ENCODE measurements at places on chromosomes 3 and 15.

DNA sequence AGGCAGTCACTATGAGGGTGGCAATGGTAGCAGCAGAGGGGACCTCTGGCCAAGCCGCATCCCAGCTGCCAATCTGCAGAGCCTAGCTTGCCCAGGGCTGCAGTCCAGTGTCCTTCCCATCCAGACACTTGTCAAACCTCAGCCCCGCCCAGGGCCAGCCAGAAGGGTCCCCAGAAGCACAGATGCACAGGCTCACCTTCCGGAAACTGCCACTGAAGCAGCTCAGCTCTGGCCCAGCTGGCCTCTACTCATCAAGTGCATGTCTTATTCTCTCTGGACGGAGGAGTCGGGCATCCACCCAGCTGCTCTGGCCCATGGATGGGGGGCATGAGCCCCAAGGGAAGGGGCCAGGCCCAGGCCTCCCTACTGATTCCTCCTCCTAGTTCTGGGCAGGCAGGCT, 69.2 kb downstream of the DNAJB8 start:
- no peak for DNase-seq

- DNase-seq = no peak
Observed at GRCh38 chr3:197428117-197428801, 127.5 kb downstream of the BDH1 start.

GRCh38 chr15:57951328-57951932, 114.1 kb downstream of the ALDH1A2 start:
- DNase-seq = no peak

- DNase-seq = no peak
Observed at GRCh38 chr3:41768363-41768762, 193.5 kb downstream of the ULK4 start.

GRCh38 chr3:73846951-73847350, 222.2 kb upstream of the PDZRN3 start:
- DNase-seq = no peak

DNA sequence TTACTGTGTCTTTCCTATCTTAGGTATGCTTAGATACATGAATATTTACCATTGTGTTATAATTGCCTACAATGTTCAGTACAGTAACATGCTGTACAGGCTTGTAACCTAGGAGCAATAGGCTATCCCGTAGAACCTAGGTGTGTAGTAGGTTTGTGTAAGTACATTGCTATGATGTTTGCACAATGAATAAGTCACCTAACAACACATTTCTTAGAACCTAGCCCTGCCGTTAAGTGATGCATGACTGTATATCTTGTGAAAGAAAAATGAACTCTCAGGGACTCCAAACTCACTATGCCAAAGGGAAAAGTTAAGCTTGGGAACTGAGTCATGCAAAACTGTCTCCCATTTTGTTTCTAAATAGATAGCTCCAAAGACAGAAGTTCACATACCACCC, 91.5 kb upstream of the ACP3 start:
- no peak for DNase-seq

DNA sequence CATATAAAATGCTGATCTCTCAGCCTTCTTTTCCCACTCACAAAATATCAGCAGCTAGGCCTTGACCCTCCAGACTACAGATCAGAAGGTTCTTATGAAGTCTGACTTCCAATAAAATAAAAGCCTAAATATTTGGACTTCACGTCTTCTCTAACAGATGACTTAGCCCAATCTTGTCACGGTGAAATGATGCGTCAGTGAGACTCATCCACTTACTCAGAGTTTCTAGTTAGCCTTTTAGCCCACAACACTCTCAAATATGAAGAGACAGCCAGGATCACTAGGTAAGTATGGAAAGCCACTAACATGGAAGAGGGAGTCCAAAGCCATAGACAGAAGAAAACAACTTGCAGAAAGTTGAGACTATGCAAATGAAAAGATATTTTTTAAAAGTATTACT, 601.2 kb downstream of the PYDC2 start:
- no peak for DNase-seq

DNA sequence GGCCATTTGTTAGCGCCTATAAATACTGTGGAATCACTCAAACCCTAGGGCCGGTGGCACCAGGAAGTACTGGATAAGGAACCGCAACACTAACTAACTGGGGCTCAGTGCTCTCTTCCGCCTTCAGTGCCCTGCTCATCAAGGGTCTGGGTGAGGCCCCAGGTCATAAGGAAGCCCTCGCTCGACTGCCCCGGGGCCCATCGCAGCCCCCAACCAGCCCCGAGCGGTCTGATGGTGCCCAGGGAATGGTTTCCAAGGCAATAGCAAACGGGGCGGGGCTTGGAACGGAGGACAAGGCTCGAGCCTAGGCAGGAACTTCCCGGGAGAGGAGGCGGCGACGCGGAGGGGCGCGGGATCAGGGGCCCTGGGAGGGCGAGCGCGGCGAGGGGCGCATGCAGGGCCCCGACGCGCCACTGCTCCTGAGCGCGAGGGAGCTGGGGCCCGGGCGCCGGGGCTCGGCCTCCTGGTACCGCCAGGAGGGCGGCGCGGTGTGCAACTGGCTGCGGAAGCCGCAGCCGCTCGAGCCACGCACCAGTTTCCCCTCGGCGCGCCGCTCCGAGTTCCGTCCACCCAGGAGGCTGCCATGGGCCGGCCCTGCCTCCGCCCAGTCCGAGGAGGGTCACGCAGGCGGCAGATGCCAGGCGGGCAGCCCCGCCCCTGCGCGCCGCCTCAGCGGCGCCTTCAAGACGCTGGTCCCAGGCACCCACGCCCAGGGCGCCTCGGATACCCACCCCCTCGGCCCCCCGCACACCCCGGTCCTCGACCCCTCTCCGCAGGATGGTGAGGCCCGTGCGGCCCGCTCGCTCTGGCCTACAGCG, at the start of gene TTLL3:
TSS of gene TTLL3 (plus strand) at position 648 of the 818 bp plus-strand sequence. CDS start 400 bp downstream, outside the sequence.
- DNase-seq = peak; percentile 35

DNA sequence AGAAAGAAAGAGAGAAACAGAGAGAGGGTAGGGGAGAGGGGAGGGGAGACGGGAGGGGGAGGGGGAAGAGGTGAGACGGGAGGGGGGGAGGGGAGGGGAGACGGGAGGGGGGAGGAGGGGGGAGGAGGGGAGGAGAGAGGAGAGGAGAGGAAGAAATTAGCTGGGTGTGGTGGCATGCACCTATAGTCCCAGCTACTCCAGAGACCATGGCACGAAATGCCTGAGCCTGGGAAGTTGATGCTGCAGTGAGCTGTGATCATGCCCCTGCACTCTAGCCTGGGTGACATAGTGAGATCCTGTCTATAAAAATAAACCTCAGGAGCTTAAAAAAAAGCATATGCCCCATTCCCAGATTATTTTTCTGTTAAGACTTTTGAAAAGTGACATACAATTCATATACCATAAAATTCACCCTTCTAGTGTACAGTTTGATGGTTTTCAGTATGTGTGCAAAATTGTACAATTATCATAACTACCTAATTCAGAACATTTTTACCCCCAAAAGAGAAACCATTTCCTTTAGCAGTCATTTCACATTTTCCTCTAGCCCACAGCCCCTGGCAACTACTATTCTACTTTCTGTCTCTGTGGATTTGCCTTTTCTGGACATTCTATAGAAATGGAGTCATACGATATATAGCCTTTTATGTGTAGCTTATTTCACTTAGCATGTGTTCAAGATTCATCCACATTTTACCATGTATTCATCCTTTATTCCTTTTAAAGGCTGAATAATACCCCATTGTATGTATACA, 699.6 kb downstream of the FHIT start:
- no peak for DNase-seq

GRCh38 chr3:137047240-137047639, 89.5 kb downstream of the IL20RB start:
- DNase-seq = no peak

GRCh38 chr15:60462027-60462426, 16.9 kb downstream of the ICE2 start:
- DNase-seq = no peak

- DNase-seq = no peak
Observed at GRCh38 chr3:120848503-120848902, 59.5 kb upstream of the STXBP5L start.

- peak; percentile 37 for DNase-seq
Observed at GRCh38 chr15:89760303-89761008, 9.4 kb upstream of the MESP1 start.

- DNase-seq = no peak
Observed at GRCh38 chr3:123883111-123883510, 1.0 kb downstream of the MYLK start.

GRCh38 chr15:78979456-78980320, 34.8 kb upstream of the CTSH start:
- DNase-seq = peak; percentile 24

- DNase-seq = no peak
Observed at GRCh38 chr15:28097656-28098359, 1.3 kb downstream of the OCA2 start.

DNA sequence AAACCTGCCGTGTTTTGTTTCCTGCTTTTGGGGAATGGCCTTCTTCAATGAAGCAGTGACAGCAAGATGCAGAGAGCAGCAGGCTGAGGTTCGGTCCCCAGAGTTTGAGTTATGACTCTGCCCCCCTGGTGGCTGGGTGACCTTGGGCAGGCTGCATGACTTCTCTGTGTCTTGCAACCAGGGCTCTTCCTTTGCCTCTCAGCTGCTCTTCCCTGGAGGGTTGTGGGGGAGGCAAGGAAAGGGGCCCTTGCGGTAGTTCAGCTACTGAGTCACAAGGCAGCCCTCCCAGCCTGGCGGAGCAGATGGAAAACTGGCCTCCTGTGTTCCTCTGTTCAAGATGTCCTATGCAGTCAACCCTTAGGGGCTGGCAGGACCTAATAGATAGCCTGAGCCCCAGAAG, 17.1 kb downstream of the CTXND1 start:
- peak; percentile 1 for DNase-seq

- no peak for DNase-seq
Observed at GRCh38 chr15:48683991-48684765, 38.7 kb upstream of the FBN1 start.

- DNase-seq = no peak
Observed at GRCh38 chr3:5754602-5755001, 567.1 kb downstream of the EDEM1 start.

- DNase-seq = no peak
Observed at GRCh38 chr3:15264486-15264885, 58.4 kb downstream of the CAPN7 start.

DNA sequence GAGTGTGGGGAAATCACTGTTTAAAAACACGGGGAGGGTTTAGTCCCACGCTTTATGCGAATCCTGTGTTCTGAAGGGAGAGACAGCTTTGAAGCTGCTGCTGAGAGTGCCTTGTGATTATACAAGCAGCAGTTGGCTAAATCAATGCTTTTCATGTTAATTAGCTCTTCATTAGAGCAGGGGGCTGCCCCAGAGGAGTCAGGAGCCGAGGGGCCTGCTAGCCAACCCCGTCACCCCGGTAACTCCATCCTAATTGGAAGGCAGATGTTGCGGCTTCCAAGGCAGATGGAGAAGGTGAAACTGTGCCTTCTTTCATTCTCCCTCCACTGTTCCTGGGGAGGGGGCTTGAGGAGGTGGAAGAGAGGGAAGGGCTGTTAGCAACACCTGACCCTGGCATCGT, 92.4 kb upstream of the ANKRD34C start:
- DNase-seq = no peak

- DNase-seq = no peak
Observed at GRCh38 chr15:51356983-51357382, 15.5 kb downstream of the GLDN start.

DNA sequence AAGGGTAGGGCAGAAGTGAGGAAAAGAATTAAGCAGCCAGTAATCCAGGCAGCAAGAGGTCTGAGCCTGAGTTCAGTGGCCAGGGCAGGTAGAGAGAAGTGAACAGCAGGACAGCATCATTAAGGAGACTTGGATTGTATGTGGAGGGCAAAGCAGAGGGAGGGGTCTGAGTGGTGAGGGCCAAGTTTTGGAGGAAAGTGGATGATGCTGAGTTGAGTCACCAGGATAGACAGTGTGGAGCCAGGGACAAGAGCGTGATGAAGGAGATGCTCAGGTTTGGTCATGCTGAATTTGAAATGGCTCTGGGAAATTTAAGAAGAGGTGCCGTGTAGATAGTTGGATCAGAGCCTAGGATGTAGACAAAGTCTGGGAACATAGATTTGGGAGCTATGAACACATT, 93.1 kb downstream of the ARHGEF26 start:
- DNase-seq = no peak

- DNase-seq = no peak
Observed at GRCh38 chr3:12155828-12156227, 2.9 kb downstream of the TIMP4 start.

GRCh38 chr3:175885231-175885766, 1026.2 kb downstream of the NAALADL2 start:
- DNase-seq = no peak

DNA sequence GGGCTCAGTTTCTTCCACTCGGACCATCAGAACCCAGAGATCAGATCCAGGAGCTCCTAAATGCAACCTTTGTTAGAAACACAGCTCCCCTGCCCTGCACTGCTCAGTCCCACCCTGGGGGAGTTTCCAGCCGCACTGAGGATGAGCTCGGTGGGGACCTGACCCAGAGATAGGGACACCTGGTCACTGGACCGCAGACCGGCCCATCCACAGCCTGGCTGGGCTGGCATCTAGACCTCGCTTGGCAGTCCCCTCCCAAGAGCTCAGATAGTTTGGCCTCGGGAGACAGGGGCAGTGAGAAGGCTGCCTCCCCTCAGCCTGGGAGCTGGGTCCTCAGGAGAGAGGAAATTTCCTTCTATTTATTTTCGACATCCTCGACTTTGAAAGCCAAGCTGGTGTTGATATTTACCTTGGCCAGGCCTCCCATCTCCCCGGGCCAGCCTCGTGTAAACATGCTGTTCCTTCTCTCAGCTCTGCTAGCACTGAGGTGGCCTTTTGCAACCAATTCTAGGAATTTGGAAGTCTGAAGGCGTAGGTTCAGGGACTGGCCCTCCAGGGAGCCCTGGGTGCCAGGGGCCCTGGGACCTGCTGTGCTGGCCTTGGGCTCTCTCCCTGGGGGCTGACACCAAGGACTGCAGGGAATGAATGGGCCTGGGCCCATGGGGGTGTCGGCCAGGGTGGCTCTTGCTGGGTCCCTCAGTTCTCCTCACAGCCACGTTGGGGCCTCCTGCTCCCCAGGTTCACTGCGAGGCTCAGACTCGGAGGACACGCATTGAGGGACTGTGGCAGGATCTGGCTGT, 90.1 kb downstream of the VGLL4 start:
- DNase-seq = no peak

DNA sequence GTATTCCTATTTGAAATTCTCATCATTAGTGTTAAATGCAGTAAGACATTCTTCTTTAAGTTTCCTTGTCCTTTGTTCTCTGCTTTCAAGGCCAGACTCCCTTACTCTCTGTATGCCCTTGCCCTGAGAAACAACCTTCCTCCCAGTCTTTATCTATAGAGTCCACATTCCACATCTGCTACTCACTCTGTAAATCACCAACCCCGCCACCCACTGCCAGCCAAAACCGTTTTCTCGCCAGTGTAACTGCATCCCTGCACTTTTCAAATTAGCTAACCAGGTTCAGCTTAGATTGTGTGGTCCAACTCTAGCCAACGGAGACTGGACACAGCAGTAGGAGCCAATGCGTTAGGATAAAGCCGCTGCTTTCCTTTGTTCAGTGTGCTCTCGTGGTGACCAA, 402.4 kb upstream of the PDZRN3 start:
- DNase-seq = no peak

- no peak for DNase-seq
Observed at GRCh38 chr3:155748611-155749365, 3.9 kb upstream of the PLCH1 start.

- DNase-seq = no peak
Observed at GRCh38 chr3:182239316-182239715, 527.6 kb downstream of the SOX2 start.
